ENCODE measurements at places on chromosomes 6 and 20.

DNA sequence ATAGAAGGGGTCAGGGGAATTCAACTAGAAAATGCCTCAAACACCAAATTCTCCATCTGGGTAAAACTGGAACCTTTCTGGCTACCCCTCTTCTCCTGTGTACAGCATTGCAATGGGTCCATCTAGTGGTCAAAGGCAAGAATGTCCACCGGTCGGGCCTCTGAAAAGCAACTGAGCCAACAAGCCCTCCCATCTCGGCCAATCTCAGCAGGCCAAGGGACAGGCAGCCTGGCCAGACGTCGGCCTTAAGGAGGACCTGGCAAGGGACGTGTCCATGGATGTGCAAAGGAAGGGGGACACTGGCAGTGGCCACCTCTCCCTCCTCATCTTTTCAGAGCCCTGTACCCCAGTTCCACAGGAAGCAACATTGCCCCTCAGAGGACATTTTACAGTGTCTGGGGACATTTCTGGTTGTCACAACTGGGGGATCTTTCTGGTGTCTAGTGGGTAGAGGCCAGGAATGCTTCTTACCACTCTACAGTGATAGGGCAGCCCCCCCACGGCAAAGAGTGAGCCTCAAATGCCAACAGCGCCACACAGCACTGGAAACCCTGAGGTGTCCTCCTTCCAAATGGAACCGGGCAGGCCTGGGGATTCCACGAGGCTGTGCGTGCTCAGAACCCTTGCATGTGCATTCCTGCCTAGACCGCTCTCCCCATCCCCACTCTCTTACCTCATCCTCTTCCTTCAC, 99.8 kb upstream of the FOXA2 start:
- DNase-seq = peak; percentile 74

DNA sequence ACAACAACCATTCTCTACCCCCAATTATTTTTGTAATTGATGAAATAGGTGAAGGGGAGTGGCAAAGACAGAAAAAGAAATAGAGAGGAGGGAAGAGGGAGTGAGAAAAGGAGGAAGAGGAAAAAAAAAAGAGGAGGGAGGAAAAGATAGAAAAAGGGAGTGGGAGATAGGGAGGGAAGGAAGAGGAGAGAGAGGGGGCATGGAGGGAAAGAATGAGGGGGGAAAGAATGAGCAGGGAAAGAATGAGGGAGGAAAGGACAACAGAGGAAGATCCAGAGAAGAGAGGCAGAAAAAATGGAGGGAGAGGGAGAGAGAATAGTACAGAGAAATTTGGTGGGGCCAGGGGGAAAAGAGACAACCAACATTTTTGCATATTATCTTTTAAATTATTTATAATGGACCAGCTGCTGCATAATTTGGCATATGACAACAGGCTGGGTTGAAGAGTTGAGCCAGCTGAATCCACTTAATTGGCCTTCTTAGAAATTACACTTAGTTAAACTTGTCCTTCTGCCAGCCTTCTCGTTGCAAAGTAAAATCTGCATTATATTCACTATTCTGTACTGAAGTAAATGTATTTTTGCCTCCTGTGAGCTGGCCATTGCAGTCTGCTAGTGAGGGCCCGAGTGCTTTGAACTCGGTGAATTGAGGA, 101.0 kb downstream of the ARHGAP18 start:
- no peak for DNase-seq

DNA sequence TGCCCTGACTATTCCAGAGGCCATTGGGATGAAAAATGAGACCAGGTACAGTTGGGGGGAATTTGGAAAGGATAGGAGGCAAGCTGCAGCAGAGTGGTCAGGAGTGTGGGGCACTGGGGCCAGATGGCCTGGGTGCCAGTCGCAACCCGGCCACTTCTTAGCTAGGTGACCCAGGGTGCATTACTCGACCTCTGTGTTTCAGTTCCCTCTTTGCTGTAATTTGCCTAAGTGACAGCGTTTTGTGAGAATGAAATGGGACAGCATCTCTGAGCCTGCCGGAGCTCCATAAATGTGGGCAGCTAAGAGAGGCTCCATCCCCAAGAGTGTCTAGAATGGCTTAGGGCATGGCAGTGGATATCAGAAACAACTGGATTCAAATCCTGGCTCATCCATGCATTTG, 13.9 kb downstream of the LRFN2 start:
- DNase-seq = no peak

GRCh38 chr20:23923891-23924435, 44.4 kb upstream of the CST5 start:
- no peak for DNase-seq

DNA sequence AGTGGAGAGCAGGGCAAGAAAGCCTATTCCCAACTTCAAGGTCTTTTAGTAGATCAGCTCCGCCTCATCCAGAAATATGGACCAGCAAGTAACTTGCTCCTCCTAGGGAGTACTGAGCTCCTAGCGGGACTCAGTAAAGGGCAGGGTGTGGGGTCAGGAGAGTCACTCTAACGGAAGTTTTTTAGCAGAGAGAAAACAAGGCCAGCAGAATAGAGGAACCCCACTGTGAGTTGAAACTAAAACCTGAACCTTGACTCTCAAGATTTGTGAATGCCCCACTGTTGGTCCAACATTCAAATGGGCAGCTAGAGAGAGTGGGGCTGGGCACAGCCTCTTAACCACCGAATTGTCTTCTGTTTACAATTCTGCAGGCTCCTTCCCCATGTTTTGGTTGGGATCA, 244.8 kb downstream of the FARS2 start:
- no peak for DNase-seq

DNA sequence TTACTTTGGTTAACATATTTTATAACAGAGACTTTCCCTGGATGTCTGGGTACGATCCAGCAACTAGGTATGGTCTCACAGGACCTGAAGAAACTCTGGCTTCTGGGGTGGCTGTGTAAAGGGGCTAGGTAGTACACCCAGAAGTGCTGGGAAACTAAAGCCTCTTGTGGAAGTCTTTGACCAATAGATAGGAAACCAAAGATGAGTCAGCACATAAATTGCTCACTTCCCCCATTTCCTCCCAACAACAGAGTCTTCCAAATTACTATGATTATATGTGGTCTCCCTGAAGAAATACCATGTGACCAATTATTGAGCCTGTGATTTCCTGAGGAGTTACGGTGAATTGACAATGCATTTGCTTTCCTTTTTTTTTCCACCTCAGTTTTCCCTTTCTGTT, 26.8 kb upstream of the TBX18 start:
- peak; percentile 46 for DNase-seq

GRCh38 chr6:54366667-54367327, 58.6 kb downstream of the TINAG start:
- DNase-seq = peak; percentile 89

DNA sequence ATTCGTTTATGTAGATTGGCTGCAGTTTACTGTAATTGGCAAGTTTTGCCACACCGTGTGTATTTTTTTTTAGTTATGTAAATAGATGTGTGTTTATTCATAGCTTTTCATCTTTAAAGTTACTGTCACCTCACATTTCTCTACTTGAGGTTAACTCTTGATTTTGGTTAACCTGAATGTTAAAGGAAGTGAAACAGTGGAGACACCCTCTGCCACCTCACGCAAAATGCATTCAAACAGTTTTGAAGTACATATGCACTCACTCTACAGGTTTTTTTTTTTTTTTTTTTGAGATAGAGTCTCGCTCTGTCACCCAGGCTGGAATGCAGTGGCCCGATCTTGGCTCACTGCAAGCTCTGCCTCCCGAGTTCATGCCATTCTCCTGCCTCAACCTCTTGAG, 17.7 kb downstream of the OR2A4 start:
- DNase-seq = no peak

GRCh38 chr6:38179794-38180430, 360.4 kb downstream of the ZFAND3 start:
- no peak for DNase-seq

DNA sequence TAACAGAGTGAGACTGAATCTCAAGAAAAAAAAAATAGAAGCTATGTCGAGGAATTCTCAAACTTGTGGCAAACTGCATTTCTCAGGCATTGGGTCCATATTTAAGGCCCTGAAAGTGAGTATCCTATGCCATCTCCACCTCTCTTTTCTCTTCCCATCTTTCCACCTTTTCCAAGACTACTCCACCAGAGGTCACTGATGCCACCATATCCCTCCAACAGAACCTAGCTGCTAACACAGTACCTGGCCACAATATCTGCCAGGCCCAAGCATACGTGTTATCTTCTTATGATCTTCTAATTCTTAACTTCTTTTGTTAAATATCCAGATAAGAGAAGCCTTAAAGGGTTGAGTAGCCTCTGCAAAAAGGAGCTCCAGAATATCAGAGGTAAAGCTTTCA, 8.2 kb upstream of the ADGRF4 start:
- no peak for DNase-seq

- DNase-seq = no peak
Measured at GRCh38 chr6:45175272-45175671, 152.9 kb upstream of the RUNX2 start.

- DNase-seq = peak; percentile 72
Measured at GRCh38 chr6:160041608-160042007, 72.7 kb downstream of the IGF2R start.

GRCh38 chr6:161511447-161512095, 237.7 kb upstream of the AGPAT4 start:
- no peak for DNase-seq
